ENCODE measurements at places on chromosomes 6 and 20.

DNA sequence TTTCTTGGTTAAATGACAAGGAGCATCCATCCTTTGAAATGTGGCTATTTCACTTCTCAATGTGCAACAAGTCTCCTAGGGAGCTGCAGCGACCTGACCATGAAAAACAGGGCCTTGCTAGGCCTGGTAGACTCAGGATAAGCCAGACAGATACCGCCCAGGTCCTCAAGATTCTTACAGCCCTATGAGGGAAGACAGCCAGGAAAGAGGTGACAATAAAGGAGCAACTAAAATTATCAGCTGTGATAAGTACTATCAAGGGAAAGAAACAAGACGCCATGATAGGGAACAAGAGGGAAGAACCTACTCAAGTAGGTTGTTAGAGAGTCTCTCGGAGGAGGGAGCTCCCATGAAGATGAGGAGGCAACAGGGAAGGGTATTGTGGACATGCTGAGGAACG is 51.4 kb upstream of the EMILIN3 start:
- no peak for DNase-seq

DNA sequence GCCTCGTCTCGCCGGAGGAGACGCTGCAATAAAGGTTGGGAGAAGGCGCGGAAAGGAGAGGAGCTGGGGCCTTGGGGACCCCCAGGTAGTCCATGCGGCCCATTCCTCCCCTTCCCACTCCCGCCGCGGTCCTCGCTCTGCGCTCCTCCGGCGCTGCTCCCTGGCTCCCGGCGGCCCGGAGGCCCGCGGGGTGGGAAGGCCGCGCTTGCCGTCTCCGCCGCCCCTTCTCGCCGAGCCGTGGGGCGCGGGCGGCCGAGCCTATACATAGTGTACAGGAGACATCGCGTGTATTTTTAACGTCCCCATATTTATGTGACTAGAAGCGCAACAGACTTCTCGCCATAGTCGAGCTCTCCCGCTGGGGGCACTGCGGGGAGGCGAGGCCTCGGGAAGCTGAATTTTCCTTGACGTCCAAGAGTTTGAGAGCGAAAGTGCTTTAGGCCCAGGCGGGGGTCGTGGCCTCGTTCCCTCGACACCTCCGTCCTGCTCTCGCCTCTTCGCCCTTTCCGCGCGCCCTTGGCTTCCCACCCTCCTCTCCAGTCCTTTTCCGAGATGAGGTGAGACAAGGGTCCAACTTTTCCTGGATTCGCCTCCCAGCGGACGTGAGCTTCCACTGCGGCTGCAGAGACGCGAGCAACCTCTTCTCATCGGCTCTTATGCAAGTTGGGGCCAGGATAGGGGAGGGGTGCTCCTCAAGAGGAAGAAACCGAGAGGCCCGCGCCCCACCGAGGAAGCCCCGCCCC is 29.0 kb downstream of the SLC12A5 start:
- peak; percentile 93 for DNase-seq

GRCh38 chr6:7300926-7301325 is 12.1 kb downstream of the SSR1 start:
- DNase-seq = no peak

DNA sequence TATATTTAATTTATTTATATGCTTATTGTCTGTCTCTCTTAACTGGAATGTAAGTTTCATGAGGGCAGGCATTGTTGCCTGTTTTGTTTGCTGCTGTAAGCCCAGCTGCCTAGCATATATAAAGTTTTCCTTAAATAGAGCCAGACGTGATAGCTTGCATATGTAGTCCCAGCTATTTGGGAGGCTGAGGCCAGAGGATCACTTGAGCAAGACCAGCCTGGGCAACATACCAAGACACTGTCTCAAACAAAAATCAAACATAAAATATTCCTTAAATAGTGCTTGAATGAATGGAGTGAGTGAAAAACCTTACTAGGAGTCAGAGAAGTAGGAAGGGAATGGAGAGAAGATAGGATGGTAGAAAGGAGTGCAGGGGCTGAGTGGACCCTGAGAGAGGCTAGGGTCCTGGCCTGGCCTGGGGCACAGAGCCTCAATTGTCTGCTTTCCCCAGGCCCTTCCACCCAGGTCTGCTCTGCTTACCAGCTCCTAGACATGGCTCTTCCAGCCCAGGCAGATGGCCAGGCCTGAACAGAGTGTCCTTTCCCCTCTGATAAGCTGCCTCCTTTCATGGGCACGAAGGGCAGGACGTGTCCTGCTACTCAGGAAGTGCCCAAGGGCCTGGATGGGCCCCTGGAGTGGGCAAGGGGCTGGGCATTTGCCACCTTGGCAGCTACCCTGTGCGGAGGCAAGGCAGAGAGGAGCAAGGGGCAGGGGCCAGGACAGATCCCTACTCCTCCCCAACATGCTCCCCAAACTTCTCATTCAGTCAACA is 17.7 kb upstream of the BAK1 start:
- DNase-seq = no peak

GRCh38 chr6:38352636-38353035 is 287.1 kb downstream of the BTBD9 start:
- DNase-seq = no peak

- no peak for DNase-seq
These were observed 12.7 kb downstream of the GPLD1 start for GRCh38 chr6:24476631-24477030.
